Activated naive CD8-positive, alpha-beta T cell treated with anti-CD3 and anti-CD28 coated beads, Interleukin-2, amount 10 ng/mL, durations not matched to agents 7 days and 5 days (primary cell): ENCODE measurements at places on chromosomes 1 and 21. TPM values are rescaled to one million over a fixed set of nuclear protein-coding genes. Genes with fewer than 3 reads are reported as not detected.

DNA sequence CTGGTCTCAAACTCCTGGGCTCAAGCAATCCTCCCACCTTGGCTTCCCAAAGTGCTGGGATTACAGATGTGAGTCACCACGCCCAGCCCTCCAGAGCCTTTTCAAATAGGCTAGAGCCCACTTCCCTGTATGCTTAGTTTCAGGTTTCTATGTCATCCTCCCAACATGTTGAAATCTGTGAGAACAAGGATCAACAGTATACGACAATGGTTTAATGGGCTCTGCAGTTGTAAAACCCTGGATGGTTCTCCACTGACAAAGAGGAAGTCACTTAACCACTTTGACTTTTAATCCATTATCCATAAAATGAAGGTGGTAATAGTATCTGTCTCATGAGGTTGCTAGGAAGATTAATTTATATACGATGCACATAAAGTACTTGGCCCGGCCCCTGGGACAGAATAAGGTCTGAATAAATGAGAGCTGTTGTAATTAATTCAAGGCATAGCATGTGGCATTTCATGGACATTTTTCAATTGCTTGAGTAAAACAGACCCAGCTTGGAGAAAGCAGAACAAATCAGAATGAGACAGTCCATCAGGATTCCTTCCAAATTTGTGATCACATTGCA, 113.9 kb upstream of the ZNF648 start:
- no peak for DNase-seq
- no peak overlapping the region for H3K27ac ChIP-seq
- no peaks in the 10 kb centered on the region for H3K27me3 ChIP-seq
- H3K4me1 ChIP-seq = peaks cover 2% of the 10 kb centered on the region
- H3K36me3 ChIP-seq = no peaks in the 10 kb centered on the region

DNA sequence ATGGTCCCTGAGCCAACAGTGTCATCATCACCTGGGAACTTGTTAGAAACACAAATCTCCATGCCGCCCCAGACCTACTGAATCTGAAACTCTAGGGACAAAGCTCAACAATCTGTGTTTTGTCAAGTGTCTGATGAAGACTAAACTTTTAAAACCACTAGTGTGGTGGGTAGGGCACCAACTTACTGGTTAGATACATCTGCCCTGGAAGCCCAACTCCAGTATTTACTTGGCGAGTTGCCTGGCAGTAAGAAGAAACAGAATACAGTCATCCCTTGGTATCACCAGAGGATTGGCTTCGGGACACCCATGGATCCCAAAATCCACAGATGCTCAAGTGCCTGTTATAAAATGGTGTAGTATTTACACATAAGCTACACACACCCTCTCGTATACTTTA, 367.9 kb upstream of the DUSP10 start:
- peaks cover 3% of the 10 kb centered on the region for H3K27me3 ChIP-seq
- H3K36me3 ChIP-seq = no peaks in the 10 kb centered on the region
- H3K27ac ChIP-seq = no peak overlapping the region
- H3K4me1 ChIP-seq = no peaks in the 10 kb centered on the region

- no peaks in the 10 kb centered on the region for H3K36me3 ChIP-seq
- no peak overlapping the region for H3K4me3 ChIP-seq
- H3K4me1 ChIP-seq = no peaks in the 10 kb centered on the region
- H3K27ac ChIP-seq = no peak overlapping the region
- no peak for DNase-seq
Measured at GRCh38 chr1:152953761-152954160, 6.8 kb downstream of the SPRR5 start.

Gene VPS13D
- 52.6 TPM for total RNA-seq

Gene SPATA1
- total RNA-seq = 4.0 TPM
